ENCODE measurements at places on chromosomes 2 and 18.

DNA sequence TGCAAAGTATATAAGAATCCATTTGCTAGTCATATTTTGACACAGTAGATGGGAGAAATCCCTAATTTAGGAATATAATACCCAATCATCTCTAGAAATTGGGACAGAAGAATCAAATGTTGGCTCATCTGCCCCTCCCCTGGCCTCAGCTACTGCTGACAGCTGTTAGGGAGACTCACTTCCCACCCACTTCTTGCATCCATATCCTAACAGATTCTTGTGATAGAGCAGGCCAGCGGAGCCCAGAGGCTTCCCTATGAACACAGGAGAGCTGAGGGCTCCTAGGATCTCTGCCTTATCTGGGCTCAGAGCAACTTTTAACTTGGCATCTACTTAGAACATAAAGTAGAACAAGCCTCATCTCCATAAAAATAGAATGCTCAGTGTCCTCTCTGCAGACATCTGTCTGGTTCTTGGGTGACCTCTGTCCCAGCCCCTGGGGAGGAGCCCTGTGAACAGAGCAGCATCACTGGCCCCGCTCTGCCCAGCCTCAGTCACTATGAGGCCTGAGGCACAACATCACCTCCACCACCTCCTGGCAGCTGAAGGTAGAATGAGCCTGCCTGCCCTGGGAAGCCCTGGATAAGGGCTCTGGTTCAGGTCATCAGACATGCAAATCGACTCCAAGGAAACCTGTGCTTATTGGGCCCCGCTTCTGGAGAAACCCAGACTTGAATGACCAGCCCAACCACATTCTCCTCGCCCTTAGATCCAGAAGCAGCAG is 229.7 kb downstream of the ANKRD36B start:
- DNase-seq: no peak

DNA sequence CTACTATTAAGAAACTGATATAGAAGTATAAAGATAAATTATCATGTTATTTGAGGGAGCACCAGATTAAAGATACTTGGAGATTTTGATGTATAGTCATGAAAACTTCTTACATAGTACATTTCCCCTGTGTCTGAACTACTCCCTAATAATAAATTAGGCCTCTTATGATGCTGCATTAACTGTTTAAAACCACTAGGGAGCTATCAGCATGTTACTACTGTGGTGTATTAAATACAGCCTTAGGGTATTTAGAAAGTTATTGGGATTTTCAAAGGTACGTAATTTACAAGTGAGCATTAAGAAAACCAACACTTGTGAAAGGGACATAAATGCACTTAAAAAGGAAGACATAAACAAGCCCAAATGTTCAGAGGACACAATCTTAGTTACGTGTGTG is 714.0 kb downstream of the EPHA4 start:
- no peak for DNase-seq

DNA sequence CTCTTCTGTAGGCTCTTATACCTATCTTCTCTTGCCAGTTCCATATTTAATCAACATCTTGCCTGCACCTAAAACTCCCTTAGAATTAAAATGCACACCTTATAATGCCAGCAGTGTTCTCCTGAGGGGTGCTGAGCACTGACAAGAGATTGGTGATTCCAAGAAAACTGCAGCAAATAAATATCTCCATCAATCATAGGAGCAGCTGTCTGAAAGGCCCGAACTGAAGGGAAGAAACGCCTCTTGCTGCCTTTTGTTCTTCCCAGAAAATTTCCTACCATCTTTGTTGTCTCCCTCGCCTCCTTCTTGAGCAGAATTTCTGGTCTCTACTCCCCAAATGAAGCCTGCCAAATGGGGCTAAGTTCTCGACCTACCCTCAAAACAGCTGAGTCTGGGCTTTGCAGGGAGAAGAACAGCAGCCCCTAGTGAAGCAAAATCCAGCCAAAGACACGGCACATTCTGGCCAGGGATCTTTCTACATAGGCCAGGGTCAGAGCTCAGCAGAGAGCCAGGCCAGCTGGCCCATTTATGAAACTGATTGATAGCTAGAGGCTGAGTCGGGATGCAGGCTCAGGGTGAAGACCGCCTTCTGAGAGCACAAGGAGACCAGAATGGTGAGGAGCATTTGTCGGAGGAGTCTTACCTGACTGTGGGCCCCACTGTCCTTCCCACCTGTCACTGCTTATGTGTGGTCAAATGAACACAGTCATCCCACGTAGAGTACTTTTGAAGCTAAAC is 20.4 kb upstream of the TMEM247 start:
- DNase-seq: no peak

DNA sequence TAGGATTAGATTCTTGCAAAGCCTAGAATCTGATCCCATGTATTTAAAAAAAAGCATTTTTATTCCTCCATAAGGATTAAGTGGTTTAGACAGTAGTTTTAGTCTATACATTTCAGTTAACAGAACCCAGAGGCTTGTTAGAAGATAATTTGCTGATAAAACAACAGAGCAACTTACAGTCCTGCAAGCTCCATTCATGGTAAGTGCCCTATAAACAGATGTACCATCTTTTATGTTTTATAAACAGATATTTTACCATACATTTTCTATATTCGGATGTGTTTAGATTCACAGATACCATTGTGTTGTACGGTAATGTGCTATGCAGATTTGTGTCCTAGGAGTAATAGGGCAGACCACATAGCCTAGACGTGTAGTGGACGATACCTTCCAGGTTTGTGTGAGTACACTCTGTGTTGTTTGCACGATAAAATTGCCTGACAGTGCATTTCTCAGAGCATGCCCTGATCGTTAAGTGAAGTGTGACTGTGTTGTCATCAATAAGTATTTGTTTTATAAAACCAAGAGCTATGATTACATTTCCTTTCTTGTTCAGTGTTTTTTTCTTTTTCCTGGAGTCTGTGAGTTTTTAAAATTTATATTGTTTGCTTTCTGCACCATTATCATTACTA is 54.2 kb downstream of the CERS6 start:
- no peak for DNase-seq

GRCh38 chr2:177885828-177886466 is 186.6 kb downstream of the PDE11A start:
- DNase-seq: no peak

GRCh38 chr2:11342551-11343367 is 1.7 kb downstream of the ROCK2 start:
- no peak for DNase-seq

GRCh38 chr2:73072416-73072815 is 904 bp upstream of the SFXN5 start:
- no peak for DNase-seq

- DNase-seq: no peak
Measured at GRCh38 chr2:179541586-179541985, 277.0 kb upstream of the SESTD1 start.

GRCh38 chr2:28423856-28424605 is 31.4 kb downstream of the FOSL2 start:
- DNase-seq: no peak

DNA sequence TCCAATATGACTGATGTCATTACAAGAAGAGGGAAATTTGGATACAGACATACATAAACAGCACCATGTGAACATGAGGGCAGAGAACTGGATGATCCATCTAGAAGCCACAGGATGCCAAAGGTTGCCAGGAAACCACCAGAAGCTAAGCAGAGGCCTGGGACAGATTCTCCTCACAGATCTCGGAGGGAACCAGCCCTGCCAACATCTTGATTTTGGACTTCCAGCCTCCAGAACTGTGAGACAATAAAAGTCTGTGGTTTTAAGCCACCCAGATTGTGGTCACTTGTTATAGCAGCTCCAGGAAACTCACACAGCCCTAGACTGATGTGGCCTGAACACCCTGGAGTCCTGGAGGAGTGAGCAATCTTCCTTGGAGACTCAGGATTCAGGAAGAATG is 351.6 kb downstream of the EIPR1 start:
- no peak for DNase-seq

- DNase-seq: no peak
Measured at GRCh38 chr18:33269223-33269622, 171.3 kb downstream of the CCDC178 start.

DNA sequence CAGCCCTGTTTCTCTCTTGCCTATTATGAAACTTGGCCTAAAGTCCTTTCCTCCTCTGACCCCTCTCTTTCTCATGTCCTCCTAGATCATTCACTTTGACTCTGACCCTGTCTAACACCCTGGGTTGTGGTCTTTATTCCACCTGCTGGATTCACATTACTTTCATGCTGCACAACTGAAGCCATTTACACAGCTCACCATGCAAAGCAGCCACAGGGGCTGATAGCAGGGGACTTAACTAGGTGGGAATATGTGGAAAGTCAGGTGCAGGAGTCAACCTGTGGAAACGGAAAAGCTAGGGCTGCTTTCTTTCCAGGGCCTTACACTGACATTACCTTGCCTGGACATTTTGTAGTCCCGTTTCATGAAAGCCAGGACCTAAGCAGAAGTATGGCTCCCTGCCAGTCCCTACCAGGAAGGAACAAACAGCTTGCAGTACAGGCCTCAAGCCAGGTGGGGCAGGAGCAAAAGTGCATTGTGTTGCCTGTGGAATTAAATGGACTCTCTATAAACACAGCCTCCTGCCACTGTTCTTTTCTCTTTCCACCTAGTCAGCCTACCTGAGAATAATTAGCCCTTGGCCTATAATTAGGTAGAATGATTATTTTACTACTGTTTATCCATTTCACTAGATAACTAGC is 11.8 kb downstream of the MAPRE3 start:
- DNase-seq: no peak

DNA sequence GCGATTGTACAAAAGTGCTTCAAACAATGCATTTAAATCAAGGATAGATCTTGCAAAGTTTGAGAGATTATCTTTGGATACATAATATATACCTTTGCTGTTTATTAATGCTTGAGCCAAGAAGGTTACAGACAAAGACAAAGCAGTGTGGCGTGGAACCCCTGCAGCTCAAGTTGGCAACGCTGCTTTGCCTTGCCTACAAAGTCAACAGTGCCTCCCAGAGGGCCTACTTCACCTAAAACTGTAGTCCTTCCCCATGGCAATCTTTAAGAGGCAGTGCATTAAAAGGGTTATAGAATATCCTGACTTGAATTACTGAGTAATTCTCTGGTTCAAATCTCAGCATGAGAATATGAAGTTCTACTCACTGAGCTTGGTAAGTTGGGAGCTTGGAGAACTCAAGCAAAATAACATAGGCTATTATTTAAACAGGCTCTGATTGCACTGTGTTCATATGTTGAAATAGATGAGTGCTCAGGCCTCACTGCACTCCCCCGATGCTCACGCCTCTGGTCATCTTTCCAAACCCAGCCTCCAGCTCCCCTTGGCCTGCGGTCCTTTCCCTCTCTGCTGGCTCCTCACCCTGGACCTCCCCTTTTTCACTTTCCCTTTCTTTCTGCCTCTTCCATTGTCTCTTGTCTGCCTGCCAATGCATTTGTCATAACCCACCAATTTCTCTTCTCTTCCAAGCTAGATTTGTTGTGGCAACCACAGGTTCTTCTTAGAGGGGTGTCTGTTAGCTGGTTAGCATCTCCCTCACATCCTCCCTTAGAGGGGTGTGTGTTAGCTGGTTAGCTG is 96.5 kb downstream of the MYT1L start:
- DNase-seq: no peak

DNA sequence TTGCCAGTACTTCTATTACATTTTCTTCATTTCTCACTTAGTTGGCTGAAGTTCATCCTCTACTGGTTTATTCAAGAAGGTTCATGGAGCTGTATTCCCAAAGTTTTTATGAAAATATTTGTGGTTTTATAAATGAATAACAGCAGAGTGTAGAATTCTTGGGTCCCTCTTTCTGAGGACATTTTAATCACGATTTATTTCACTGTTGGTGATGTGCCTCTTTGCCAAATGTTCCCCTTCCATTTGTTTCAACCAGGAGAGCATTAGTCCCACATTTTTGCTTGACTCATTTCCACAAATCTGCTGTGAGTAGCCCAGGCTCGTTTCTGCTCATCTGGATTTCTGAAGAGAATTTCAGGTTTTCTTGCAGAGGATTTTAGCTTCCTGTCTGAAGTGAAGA is 20.8 kb downstream of the COPS7B start:
- no peak for DNase-seq

GRCh38 chr2:160200921-160201320 is 849 bp upstream of the ITGB6 start:
- no peak for DNase-seq

GRCh38 chr18:70464343-70465114 is 175.7 kb downstream of the SOCS6 start:
- no peak for DNase-seq

GRCh38 chr2:229712136-229712535 is 2.2 kb downstream of the DNER start:
- no peak for DNase-seq

DNA sequence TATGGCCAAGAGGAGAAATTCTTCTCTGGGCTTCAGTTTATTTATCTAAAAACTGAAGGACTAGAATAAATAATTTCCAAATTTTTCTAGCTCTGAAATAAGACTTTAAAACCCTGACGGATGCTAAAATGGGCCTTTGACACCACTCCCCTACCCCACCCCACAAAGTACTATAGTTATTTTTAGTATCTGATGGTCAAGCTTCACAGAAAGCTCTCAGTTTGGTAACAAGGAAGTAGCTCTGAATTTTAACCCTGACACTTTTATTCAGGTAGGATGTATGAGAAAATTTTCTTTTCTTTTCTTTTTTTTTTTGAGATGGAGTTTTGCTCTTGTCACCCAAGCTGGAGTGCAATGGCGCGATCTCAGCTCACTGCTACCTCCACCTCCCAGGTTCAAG is 2.4 kb downstream of the RBKS start:
- no peak for DNase-seq

GRCh38 chr18:8339952-8340351 is 269.3 kb upstream of the RAB12 start:
- DNase-seq: no peak

- no peak for DNase-seq
Measured at GRCh38 chr2:145421841-145422240, 901.9 kb upstream of the ZEB2 start.

- DNase-seq: no peak
Measured at GRCh38 chr2:99613980-99614379, 124.2 kb upstream of the REV1 start.

DNA sequence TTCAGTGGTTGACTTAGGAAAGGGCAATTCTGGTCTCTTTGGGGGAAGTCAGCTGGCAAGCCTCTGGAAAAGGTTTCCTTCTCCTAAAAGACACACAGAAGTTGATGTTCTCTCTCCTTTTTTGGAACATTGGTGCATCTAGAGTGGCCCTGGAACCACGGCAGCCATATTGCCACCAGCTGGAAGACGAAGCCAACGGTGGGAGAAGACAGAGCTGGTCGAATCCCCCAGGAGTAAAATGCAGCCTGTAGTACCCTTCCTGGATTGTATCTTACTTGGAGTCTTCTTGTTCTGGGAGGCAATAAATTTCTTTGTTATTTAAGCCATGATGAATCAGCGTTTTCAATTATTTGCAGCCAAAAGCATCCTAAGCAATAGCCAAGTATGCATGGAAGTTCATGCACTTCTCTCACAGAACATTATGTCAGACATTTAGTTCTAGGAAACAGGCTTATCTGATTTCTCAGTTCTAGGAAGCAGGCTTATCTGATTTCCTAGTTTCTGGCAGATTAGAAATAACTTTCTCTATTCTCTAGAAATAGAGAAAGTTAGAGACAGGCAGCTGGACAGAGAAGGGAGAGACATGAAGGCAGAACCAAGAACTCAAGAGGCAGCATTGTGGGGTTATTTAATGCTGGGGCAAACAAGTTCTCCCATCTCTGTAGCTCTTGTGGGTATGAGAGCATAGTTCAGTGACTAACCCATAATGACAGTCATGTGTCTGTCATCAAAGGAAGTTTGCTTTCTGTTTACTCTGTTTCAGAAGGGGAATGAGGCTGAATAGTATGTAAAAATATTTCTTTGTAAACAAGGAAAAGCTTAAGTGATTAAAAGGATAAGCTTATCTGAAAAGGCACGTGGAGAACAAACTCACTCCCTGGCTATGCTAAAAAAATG is 40.5 kb upstream of the NABP1 start:
- no peak for DNase-seq

GRCh38 chr18:47470941-47471340 is 219.5 kb upstream of the SKOR2 start:
- DNase-seq: no peak
